ENCODE measurements at places on chromosomes 3 and 15. TPM values are rescaled to one million over a fixed set of nuclear protein-coding genes. Genes with fewer than 3 reads are reported as not detected.

GRCh38 chr3:61925721-61926120 lies 364.4 kb downstream of the PTPRG start:
- no peak for DNase-seq

- no peak for DNase-seq
Observed at GRCh38 chr3:1726741-1727140, 371.9 kb upstream of the CNTN4 start.

DNA sequence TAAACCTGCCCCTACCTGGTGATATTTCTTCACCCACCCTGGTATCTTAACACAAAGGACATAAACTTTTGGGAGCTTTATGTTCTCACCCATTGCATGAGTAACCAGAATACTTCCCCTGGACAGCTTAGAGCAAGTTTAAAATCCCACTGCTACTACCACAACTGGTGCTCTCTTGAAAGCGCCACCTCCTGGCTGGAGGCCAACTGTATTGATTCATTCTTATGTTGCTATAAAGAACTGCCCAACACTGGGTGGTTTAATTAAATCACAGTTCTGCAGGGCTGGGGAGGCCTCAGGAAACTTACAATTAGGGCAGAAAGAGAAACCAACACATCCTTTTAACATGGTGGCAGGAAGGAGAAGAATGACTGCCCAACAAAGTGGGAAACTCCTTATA lies 592.4 kb downstream of the EPHA3 start:
- DNase-seq, result no peak

DNA sequence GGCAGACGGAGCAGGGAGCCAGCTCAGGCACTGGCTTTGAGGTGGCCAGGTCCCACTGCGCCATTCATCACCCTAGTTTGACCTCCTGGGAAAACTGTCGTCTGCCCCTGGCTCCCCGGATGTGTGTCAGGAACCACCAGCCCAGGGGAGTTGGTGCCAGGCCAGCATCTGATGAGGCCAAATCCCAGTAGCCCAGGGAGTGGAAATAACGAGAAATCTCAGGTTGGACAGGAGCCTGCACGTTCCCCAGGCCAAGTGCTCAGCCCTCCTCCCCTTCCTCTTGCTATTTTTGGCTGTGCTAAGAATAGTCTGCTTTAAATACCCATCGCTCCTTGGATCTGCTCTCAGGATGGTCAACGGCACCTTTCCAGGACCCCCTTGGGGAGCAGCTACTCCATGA lies 93.1 kb upstream of the RPL32 start:
- no peak for DNase-seq

GRCh38 chr3:73955494-73956070 lies 330.8 kb upstream of the PDZRN3 start:
- no peak for DNase-seq

Gene SLC12A8
- 9.2 TPM for total RNA-seq

Gene NOX5
- total RNA-seq, result not detected

Gene RTP3
- total RNA-seq, result not detected

Gene MAP1A
- 4.7 TPM for total RNA-seq

Gene RPUSD2
- 13.2 TPM for total RNA-seq

Gene GOLGA8R
- 0.31 TPM for total RNA-seq

All from progenitor cell of endocrine pancreas (in vitro differentiated cells).